ENCODE measurements at places on chromosomes 5 and 9. TPM values are rescaled to one million over a fixed set of nuclear protein-coding genes. Genes with fewer than 3 reads are reported as not detected.

GRCh38 chr9:124017051-124017928 lies 5.7 kb downstream of the LHX2 start:
- no peak for DNase-seq

- no peak for DNase-seq
Observed at GRCh38 chr9:127904561-127905003, 5.2 kb upstream of the ST6GALNAC6 start.

Gene ZFP2
- total RNA-seq, result 1.2 TPM

Gene BNIP1
- 12.3 TPM for total RNA-seq

Gene BTNL8
- not detected for total RNA-seq

Gene CCDC171
- 1.5 TPM for total RNA-seq

Measured in Panc1 (cell line).